ENCODE measurements at places on chromosomes 16 and 17.

GRCh38 chr17:14779241-14779640 is 478.4 kb downstream of the HS3ST3B1 start:
- DNase-seq = no peak

GRCh38 chr17:66401364-66401763 is 99.0 kb downstream of the PRKCA start:
- no peak for DNase-seq

DNA sequence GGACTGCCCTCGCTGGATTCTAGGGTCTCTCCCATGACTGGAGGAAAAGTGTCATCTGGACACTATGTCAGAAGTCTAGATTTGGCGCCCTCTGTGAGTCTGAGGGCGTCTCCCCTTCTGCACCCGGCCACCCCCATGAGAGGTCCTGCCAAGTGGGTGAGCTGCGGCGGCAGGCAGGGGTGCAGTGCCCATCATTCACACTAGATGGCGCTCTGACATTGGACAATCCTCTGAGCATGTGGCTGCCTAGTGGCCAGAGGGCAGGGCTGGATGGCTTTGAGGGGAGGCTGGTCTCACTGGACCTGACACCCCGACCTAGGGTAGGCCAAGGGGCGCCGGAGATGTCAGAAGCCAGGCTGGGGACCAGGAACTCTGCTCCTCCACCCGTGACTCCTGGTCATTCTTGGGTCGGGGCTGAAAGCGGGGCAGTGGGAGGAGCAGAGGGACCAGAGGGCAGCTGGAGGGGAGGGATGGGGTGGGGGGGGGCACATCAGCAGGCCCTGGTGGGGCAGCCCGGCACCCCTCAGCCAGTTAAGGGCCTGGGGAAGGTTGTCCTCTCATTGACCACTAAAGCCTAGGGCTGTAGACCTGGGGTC is 28.0 kb downstream of the MRM1 start:
- DNase-seq = peak; percentile 75

- DNase-seq = no peak
These were observed 5.2 kb downstream of the G6PC3 start for GRCh38 chr17:44075598-44076293.

- no peak for DNase-seq
These were observed 65.9 kb downstream of the HIC1 start for GRCh38 chr17:2120586-2121335.

GRCh38 chr16:9647981-9648701 is 534.1 kb downstream of the GRIN2A start:
- no peak for DNase-seq

DNA sequence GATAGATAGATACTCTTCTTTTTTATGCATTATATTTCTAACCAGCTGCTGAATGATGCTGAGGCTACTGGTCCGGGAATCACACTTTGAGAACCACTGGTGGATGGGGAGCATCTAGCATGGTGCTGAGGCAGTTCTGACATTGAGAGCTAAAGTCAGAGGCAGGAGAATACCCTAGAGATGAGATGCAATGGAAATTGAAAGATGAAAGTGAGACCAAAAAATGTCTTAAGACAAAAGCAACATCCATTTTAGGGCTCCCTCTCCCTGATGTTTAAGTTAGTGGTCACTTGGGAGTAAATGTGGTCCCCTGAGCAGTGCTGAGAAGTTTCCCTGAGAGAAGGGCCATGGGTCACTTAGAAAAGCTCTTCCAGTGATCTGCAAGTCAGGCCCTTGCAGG is 6.8 kb downstream of the PCTP start:
- DNase-seq = no peak
